Kidney epithelial cell (primary cell): ENCODE measurements at places on chromosomes 6 and 20. TPM values are rescaled to one million over a fixed set of nuclear protein-coding genes. Genes with fewer than 3 reads are reported as not detected.

- DNase-seq: no peak
Observed at GRCh38 chr6:139343052-139343750, 31.2 kb downstream of the CITED2 start.

- DNase-seq: no peak
Observed at GRCh38 chr20:53034899-53035298, 62.7 kb downstream of the TSHZ2 start.

DNA sequence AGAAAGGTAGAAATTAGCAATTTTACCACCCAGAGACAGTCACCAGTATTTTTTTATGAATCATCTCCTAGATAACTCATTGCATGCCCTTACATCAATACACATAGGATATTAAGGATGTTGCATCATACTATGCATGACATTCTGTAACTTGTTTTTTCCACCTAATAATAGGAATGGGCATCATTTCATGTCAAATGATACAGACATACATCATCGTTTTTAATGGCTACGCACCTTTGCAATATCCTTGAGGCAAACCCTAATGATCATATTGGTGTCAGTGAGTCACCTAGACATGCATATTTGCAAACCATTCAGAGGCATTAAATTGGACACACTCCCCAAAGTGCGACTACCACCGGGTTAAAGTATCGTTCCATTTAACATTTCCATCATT is 309.7 kb upstream of the AGPAT4 start:
- DNase-seq: no peak

DNA sequence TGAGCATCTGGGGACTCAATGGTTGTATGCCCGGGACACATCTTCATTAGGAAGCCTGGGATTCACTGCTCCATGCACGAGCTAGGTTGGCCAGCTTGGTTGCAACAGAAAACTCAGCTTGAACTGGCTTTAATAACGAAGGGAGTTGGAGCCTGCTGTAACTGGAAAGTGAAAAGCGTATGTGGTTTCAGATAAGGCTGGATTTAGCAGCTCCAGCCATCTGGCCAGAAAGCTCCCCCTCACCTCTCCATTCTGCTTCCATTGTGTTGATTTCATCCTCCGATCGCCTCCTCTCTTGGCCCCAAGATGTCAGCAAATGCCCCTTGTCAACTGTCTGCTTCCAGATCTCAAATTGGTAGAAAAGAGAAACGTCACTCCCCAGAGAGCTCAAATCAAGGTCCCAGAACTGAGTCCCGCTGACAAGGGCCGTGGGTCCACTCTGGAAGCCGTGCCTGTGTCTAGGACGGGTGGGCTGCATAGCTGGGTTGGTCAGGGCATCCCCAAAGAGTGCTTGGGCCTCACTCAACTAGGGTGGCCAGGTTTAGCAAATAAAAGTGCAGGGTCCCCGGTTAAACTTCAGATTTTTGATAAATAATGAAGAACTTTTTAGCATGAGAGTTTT is 117.0 kb upstream of the PMEPA1 start:
- no peak for DNase-seq

DNA sequence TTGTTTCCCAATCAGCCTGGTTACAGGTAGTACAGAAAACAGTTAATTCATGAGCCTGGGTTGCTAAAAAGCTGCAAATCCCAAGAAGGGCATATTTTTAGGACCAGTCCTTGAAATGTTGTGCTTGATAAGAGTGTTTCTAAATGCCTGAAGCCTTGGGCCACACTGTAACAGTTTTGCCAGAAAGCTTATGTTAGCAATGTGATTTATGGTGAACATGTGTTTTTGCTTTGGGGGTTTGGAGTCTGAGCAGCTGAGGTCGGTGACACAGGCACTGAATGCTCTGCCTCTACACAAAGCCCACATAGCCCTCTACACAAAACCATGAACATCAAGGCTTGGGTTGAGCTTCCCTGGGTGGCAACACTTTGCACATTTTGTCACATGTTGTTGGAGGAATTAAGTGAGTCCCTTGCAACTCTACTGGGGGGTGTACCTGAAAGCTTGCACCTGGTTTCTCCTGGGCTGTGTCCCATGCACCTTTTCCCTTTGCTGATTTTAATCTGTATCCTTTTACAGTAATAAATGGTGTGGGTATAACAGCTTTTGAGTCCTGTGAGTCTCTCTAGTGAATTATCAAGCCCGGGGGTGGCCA is 22.2 kb downstream of the AHI1 start:
- no peak for DNase-seq

DNA sequence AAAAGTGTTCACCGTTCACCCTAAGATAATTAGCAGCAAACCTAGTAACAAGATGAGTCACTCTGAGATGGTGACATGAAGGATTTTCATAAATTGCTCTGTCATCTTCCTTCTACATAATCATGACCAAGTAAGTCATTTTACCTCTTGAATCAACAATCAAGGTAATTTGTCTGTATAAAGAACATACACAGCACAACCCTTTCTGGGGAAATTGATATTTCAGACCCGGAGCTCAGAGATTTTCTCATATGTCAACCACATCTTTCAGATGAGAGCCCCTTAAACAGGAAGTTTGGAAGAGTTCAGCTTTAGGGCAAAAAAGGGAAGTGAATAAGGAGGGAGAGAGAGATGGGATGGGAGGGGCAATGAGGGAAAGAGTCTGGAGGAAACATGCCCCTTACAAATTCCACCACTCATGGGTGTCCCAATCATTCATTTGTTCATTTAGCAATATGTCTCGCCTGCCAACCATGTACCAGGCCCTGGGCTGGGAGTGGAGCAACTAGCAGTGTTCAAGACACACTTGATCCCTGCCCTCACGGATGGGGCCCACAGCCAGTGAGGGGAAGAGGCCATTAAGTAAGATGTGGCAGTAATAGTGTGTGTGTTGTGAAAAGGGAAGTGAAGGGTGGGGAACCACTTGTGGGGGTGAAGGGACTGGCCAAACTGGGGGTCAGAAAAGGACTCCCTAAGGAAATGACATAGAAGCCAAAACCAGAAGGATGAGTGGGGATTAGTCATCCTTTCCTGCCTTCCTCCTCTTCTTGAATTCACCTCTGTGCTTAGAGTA is 190.9 kb downstream of the MAFB start:
- no peak for DNase-seq

- DNase-seq: no peak
Observed at GRCh38 chr20:22525821-22526220, 58.6 kb downstream of the FOXA2 start.

- DNase-seq: no peak
Observed at GRCh38 chr20:63027922-63028389, 21.2 kb upstream of the BHLHE23 start.

DNA sequence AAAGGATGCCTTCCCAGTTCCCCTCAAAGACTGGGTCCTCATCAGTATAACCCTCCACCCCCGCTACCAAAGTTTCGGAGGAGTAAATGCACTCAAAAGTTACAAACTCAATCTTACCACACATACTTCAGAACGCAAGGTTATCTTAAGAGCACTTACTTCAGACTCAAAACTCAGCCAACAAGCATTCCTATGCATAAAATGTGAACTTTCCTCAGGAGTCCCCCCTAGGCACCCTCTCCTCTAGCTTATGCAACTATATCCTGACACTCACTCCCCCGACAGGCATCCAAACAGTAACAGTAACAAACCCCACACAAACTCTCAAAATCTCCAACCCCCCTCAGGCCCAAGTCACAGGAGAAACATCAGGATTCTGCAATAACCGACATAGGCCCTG is 11.1 kb upstream of the ADTRP start:
- no peak for DNase-seq

DNA sequence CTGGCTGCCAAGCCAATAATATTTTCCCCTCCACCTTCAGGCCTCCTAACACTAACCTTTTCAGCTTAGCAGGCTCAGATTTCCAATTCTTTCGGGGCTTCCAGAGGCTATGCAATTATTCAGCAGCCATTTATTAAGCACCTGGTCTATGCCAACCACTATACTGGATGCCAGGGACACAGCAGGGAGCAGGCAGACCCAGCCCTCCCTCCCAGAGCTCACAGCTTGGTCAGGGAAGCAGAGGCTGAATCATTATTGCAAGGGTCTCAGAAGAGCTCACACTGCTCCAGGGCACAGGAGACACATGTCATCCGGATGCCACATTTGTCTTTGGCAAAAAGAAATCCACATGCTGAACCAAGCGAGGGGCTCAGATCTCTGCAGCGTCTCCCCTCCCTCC is 1.3 kb downstream of the BPIFB1 start:
- DNase-seq: no peak

DNA sequence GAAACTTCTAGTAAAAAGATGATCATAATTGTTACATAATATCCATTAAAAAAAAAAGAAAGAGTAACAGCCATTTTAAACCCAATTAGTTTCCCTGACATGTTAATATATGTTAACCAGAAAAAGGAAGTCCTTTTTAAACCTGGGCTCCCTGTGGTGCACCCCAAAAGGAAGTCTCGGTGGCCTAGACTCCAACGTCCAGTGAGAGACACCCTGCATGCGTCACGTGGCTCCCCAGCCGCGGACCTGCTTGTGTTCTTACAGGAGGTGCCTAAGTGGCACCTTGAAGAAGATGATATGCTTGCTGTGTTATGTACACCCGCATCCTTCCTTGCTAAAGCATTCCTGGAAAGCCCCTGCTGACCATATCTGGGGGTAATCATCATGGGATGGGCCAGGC is 50.1 kb downstream of the FOXC1 start:
- DNase-seq: no peak

DNA sequence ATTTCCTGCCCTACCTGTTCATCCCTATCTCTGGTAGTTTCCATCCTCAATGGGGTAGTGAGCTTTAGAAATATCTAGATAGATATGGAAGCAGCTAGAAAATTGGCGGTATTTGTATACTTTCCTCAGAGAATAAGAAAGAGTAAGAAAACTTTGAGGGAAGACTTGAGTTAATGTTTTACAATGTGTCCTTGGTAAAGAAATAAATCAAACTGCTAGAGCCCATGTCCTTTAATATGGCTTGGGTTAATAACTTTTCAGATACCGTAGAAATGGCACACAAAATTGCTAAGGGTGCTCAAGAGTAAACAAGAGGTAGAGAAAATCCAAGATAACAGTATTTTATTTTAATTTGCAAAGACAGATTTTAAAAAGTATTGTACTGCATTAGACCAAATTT is 28.1 kb upstream of the PGK2 start:
- DNase-seq: no peak

GRCh38 chr6:75230484-75231325 is 12.9 kb downstream of the COX7A2 start:
- no peak for DNase-seq

- no peak for DNase-seq
Observed at GRCh38 chr6:92688342-92688741, 731.0 kb downstream of the EPHA7 start.

GRCh38 chr6:141664744-141665143 is 468.0 kb upstream of the GJE1 start:
- DNase-seq: no peak

- no peak for DNase-seq
Observed at GRCh38 chr20:63095718-63096654, 89.2 kb upstream of the BHLHE23 start.

- DNase-seq: no peak
Observed at GRCh38 chr6:9257215-9257614, 821.9 kb upstream of the SLC35B3 start.

DNA sequence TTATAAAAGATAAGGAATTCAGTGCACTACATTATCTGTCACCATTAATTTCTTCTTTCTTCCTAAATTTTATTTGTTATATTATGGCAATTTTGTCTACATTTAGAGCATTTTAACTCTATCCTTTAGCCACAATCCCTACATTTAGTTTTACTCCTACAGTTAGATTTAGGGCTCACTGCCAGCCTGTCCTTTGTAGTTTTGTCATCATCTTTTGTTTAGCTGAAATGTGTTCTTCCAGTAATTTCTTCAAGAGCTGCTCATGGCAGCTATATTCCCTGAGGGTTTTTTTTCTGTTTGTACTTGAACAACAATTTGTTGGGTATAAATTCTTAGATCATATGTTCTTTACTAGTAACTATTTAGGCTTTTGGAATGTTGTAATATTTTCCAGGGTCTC is 72.7 kb upstream of the B3GAT2 start:
- DNase-seq: no peak

DNA sequence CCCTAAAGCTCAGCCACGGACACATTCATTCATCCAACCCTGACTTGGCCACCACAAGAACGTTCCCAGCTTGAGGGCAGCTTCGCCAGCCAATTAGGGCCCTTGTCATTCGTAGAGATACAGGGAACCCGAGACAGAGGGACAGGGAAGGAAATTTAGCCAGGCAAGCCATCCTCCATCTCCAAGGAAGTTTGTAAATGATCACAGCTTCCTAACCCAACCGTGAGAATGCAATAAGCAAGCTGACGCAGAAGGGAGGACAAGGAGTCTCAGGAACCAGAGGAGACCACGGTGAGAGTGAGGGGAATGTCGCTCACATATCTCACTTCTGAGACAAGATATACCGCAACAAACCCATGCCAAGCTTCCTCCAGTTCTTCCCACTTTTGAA is 1.4 kb downstream of the TRAM2 start:
- no peak for DNase-seq

DNA sequence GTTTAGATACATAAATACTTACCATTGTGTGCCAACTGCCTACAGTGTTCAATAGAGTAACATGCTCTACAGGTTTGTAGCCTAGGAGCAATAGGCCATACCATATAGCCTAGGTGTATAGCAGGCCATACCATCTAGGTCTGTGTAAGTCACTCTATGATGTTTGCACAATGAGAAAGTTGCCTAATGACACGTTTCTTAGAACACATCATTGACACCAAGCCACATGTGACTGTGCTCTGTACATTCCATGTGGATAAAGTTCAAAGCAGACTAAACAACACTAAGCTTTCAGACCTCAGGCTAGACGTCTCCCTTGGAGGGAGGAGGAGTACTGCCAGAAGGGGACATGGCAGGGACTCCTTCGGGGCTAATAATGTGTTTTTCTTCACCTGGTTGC is 93.6 kb downstream of the KIF16B start:
- no peak for DNase-seq

DNA sequence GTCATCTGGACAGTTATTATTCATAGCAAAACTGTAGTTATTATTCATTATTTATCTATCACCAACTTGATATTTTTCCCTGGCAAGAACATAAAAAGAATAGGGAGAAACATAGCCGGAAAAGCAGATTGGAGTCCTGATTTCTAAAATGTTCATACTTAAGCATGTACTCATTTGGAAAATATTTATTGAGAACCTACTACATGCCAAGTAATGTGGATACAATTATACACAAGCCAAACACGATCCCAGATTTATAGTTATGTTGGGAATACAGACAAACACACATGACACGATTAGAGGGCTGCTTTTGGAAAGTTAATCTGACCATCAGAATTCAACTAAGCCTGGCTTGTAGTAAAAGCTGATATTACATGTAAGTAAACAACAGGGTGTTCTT is 30.7 kb downstream of the ARHGAP18 start:
- DNase-seq: no peak

SYNDIG1 gene
- total RNA-seq: 0.41 and 0.67 TPM in 2 replicates

KIF25 gene
- not detected in 2 replicates for total RNA-seq

LHFPL5 gene
- total RNA-seq: not detected in 2 replicates

OXT gene
- not detected in 2 replicates for total RNA-seq

IRF4 gene
- 0.04 and 0.21 TPM in 2 replicates for total RNA-seq

GGTLC1 gene
- not detected in 2 replicates for total RNA-seq

FAM217A gene
- total RNA-seq: not detected in 2 replicates

JAG1 gene
- total RNA-seq: 132 and 150 TPM in 2 replicates

SCRT2 gene
- not detected in 2 replicates for total RNA-seq
